Mesenchymal stem cell (in vitro differentiated cells and primary cell): ENCODE measurements at places on chromosomes 16 and 17.
A peak's percentile ranks its signal among the peaks of the same experiment; 100 is the strongest.

GRCh38 chr16:69444873-69445517 lies 20.6 kb downstream of the CYB5B start:
- peak; percentile 73 for DNase-seq

- no peak for DNase-seq
Measured at GRCh38 chr17:39096508-39097149, 54.8 kb downstream of the PLXDC1 start.

DNA sequence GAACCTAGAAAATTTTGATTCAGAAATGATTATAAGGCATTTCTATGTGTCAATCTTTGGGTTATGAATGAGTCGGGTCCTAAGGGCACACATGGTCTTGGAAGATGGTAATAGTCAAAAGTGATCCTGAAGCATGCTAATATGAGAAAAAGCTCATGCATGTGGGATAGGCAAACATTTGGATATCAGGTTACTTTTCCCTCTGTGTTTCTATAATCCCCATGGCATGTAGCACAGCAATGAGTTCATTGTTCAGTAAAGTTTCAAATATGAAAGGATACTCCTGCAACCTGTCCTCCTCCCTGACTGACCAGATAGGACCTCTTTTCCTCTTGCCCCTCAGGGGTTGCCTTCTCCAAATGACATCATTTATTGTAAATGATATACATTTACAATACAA lies 249.9 kb upstream of the MON1B start:
- no peak for DNase-seq

GRCh38 chr16:4089811-4090301 lies 26.4 kb downstream of the ADCY9 start:
- DNase-seq, result no peak

DNA sequence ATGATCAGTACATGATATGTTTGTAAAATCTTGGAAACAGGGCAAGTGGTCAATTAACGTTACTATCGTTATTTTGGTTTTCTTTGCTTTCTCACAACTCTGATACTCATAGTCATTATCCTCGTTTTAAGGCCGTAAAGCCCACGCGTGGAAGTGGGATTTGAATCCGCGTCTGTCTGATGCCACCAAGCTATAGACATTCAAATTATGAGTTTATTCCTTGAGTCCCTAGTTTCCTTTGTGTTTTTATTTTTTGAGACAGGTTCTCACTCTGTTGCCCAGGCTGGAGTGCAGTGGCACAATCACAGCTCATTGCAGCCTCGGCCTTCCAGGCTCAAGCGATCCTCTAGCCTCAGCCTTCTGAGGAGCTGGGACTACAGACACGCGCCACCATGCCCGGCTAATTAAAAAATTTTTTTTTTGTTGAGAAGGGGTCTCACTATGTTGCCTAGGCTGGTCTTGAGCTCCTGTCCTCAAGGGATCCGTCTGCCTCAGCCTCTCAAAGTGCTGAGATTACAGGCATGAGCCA lies 1.0 kb downstream of the DCTN5 start:
- DNase-seq, result peak; percentile 12

DNA sequence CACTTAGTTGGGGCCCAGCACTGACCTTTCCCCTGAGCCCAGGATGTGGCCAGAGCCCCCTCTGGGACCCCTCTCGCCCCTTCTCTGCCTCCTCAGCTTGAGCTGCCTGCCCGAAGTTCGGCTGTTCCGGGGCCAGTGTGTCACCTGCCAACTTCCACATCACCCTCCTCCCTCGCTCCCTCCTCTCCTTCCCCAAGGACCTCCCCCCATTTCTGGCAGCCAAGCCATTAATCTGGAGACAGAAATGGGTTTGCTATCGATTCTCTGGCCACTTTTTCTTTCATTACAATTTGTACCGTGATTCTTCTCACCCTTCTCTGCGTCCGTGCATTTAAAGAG lies 8.8 kb upstream of the ADAM11 start:
- DNase-seq, result no peak

GRCh38 chr17:1808644-1809043 lies 21.1 kb downstream of the SMYD4 start:
- no peak for DNase-seq

- peak; percentile 57 for DNase-seq
Measured at GRCh38 chr16:81623365-81624102, 155.6 kb upstream of the PLCG2 start.

DNA sequence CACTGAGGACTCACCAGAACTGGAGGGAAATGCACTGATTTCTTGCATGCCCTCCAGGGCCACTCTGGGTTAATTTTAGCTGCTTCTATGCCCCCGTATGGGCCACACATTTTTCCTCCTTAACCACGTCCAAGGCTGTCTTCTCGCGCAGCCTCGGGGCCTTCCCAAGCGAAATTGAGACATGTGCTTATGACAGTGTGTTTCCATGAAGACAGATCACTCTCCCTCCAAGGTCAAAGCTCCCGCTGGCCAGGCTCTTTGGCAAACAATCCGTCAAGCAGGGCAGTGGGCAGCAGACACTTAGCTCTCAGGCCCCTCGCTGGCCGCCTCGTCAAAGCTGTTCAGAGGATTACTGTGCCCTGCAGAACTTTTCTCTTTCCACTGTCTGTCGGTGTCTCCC lies 243.0 kb upstream of the N4BP1 start:
- DNase-seq, result no peak

DNA sequence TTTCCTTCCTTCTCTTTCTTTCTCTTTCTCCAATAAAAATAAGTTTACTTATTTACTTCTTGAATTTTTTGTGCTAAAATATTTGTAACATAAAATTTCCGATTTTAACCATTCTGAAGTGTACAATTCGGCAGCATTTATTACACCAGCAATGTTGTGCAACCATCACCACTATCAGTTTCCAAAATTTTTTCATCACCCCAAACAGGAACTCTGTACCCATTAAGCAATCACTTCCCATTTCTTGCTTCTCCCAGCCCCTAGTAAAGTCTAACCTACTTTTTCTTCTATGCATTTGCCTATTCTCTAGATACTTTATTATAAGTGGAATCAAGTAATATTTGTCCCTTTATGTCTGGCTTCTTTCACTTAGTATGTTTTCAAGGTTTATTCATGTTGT lies 2.5 kb upstream of the HP start:
- DNase-seq, result no peak

GRCh38 chr16:12323007-12323758 lies 346.6 kb downstream of the SNX29 start:
- DNase-seq, result no peak
